ENCODE measurements at places on chromosomes 4 and X.

- peak; percentile 50 for DNase-seq
Observed at GRCh38 chrX:41275661-41276609, 58.0 kb upstream of the DDX3X start.

DNA sequence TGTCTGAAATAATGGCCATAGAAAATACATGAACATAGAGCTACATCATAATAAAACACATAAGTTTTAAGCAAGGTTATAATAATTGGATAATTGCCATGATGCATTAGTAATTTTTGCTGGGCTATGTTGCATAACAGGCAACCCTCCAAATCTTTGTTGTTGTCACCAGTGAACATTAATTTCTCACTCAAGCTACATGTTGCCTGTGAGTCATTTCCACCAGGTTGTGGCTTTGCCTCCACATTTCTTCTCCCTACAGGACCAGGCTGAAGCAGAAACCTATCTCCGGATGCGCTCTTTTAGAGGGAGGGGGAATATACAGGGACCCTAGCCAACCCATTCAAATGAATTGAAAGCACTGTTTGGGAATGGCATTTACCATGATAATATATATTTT, 347.7 kb downstream of the GABRG1 start:
- DNase-seq: no peak

GRCh38 chrX:105822138-105823091, at the start of gene NRK:
Gene NRK (plus strand): TSS chrX:105822539. CDS start chrX:105822846, 307 bp downstream.
- no peak for DNase-seq

DNA sequence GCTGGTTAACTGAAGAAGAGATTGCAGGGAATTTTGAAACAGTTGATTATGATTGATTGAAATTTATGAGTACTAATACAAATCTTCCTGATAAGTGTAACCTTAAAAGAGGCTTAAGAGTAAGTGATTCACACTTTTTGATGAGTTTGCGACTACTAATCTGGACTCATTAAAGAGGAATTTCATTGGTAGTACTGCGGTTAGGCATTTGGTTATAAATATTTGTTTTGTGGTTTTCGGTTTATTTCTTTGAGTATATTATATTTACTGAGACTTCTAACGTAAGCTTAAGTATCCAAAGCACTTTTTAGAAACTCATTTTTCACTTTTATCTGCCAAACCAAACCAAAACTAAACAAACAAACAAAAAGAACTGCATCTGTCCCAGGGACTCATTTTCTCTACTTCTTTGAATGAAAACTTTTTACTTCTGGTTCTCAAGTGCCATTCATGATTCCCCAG, 20.7 kb downstream of the SLIT2 start:
- no peak for DNase-seq

GRCh38 chr4:26772096-26772873, 88.4 kb upstream of the STIM2 start:
- DNase-seq: no peak

DNA sequence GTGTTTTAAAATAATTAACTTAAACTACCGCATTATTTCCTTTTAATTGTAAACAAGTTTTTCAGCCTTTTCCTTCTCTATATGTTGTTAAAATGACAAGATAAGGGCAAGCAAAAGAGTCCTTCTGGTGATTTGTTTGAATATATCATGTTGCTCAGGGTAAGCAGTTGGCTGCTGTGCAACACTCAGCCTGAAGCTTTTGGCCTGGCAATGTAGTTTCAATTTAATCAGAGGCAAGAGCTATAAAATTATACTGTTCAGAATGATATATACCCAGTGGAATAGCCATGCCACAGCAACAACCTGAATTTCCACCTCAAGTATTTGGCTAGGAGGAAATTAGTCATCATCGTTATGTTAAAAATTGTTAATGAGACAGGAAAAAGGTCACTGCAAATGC, 53.4 kb downstream of the GRXCR1 start:
- no peak for DNase-seq

GRCh38 chr4:90245837-90246236, 118.6 kb downstream of the CCSER1 start:
- DNase-seq: no peak

DNA sequence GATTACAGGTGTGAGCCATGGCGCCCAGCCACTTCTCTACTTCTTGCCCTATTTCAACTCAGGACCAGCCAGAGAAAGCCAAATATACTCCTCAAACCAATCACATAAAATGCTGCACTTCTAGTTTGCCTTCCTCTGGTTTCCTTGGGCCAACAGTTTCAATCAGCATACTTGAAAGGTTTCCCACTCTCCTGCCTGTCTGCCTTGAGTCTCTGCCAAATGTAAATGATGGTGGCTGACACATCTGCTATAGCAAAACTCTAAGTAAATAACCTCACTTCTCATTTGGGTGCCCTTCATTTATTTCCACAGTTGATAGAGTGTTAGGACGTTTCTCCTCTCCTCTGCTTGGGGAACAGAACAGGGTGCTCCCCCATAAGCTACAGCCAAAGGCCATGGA, 36.4 kb upstream of the PPA2 start:
- no peak for DNase-seq

- peak; percentile 48 for DNase-seq
Observed at GRCh38 chr4:82268050-82268825, 105.6 kb downstream of the HNRNPD start.

GRCh38 chr4:830601-831482, 4.9 kb upstream of the CPLX1 start:
- DNase-seq: no peak

- DNase-seq: no peak
Observed at GRCh38 chr4:70179811-70180210, 15.7 kb upstream of the ODAM start.

DNA sequence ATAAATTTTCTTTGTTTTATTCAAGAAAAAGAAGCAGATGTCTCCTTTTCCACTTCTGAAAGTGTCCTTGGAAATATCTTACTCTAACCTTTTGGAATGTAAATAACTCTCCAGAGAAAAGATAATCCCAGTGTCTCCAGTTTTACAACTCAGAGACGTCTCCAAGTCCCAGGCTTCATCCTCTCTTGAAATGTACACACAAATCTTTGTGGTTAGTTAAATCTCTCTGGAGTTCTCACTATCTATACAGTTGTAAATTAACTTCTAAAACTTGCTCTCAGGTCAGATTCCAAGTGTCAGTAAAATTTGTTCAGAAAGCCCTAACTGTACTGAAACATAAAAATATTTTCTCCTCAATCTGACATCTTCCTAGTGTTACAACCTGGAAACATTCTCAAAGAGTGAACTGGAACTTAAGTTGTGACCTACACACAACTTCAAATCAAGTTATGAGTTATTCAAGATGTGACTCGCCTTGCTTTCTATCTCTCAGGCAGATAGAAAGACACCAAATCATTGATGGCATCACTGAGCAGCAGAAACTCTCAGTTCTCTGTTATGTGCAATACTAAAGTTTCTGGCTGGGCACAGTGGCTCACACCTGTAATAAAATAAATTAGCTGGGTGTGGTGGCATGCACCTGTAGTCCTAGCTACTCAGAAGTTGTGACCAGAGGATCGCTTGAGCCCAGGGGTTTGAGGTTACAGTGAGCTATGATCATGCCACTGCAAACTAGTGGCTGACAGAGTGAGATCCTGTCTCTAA, 284.2 kb downstream of the RCHY1 start:
- peak; percentile 60 for DNase-seq

DNA sequence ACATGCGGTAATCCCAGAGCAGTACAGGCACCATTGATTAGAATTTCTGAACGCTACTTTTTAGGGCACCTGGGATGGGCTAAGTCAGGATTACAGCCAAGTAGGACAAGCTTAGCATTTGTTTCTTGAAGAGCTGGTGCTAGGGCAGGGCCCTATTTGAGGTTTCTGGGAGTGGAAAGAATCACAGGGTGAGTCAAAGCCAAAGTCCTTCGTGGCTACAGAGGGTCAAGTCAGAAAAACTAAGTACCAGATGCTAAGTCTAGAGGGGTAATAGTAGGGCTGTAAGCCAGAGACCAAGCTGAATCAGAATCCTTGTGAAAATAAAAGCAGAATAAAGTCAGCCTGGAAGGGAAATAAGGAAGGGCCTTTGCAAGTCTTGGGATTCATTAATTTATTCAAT, 448.6 kb downstream of the ZIC3 start:
- no peak for DNase-seq

DNA sequence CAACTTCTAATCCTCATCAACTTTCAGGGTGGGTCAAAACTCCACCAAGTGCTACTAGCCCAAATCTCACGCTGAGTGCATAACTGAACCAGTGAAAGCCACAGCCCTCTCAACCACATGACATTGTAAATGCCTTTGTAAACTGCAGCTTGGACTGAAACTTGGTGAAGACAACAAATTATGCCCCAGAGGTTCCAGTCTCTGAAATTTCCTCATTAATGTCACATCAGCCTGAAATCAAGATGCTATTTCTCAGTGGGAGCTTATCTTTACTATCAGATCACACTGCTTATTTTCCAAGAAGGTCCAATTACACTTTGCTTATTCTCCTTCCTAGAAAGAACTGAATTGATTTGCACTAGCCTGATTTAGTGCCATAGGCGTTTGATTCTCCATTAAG, 46.6 kb downstream of the SOWAHB start:
- no peak for DNase-seq

DNA sequence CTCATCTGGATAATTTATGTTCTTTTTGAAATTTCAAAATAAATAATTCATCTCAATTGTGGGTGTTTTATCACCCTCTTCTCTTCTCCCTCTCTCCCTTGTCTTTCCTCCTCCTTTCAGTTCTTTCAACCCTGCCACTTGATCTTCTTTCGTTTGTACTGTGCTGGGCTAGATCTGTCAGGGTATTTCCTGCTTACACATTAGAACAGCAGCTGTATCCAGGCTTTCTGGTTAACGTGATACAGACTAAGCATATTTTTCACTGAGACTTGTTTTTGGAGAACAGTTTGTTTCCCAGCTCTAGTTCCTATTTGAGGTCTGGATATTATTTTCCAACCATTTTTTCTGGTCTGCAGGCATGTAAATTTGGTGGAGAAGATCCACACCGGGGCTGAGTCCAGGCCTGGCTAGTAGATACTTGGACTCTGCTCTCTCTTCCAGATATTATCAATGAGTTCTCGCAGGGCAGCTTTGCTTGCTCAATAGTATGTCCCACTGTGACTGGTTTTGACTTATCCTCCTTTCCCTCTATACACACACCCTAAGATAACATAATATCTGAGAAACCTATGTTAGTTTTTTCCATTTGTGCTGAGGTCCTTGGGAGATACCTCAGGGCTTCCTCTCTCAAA, 1310.7 kb upstream of the TENM3 start:
- DNase-seq: no peak

GRCh38 chr4:8674311-8674885, 81.8 kb downstream of the CPZ start:
- DNase-seq: no peak

DNA sequence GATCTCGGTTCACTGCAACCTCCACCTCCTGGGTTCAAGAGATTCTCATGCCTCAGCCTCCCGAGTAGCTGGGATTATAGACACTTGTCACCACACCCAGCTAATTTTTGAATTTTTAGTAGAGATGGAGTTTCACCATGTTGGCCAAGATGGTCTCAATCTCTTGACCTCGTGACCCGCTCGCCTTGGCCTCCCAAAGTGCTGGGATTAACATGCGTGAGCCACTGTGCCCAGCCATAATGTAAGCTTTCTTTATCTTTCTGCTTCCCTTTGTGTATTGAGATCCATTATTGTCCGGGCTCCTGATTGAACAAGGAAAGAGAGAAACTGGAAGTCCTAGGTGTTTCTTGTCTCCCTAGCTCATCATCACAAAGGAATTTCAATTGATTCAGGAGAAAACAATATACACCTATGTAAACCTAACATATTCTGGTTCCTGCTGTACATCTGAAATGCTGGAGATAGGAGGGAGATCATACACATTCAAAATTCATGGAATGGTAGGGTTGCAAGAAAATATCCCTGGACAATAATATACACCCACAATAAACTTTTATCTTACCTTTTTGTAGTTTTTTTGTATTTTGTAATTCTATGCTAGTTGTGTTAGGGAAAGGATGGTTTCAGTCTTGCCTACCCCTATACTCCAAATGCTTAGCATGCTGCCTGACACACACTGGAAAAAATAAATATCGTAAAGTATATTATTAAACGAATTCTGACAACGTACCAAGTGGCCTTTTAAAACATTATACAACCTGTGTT, 194.4 kb upstream of the HS3ST1 start:
- DNase-seq: no peak

DNA sequence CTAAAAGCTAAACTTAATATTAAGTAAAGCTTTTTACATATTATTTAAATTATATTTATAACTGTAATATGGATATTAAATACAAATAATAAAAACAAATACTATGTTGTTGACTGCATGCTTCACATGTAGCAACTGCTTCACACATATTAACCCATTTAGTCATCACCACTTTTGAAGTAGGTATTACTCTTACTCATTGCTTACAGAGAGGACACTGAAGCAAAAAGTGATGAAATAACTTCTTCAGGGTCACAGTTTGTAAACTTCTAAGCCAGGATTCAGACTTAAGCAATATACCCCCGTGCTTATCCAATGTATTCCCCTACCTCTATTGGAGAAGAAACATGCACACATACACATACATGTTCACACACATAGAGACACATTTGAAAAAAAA, 166.6 kb downstream of the DKK2 start:
- no peak for DNase-seq

GRCh38 chr4:173367946-173368345, 2.8 kb upstream of the SAP30 start:
- DNase-seq: no peak

DNA sequence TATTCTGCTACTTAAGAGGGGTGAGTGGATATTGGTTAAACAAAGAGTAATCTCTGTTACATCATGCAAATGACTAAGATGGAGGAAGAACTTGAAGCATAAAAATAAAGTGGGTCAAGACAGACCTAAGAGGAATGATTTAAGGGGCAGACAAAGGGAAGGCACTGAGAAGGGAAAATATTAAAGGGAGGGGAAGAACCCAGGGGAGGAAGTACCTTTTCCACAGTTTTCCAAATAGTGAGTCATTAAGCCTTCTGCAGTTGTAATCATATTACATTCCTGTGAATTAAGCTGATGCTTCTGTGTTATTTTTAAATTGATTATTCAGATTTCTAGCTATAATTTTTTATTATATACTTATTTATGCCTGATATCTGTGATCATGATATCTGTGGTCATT, 253.3 kb downstream of the CENPC start:
- no peak for DNase-seq

DNA sequence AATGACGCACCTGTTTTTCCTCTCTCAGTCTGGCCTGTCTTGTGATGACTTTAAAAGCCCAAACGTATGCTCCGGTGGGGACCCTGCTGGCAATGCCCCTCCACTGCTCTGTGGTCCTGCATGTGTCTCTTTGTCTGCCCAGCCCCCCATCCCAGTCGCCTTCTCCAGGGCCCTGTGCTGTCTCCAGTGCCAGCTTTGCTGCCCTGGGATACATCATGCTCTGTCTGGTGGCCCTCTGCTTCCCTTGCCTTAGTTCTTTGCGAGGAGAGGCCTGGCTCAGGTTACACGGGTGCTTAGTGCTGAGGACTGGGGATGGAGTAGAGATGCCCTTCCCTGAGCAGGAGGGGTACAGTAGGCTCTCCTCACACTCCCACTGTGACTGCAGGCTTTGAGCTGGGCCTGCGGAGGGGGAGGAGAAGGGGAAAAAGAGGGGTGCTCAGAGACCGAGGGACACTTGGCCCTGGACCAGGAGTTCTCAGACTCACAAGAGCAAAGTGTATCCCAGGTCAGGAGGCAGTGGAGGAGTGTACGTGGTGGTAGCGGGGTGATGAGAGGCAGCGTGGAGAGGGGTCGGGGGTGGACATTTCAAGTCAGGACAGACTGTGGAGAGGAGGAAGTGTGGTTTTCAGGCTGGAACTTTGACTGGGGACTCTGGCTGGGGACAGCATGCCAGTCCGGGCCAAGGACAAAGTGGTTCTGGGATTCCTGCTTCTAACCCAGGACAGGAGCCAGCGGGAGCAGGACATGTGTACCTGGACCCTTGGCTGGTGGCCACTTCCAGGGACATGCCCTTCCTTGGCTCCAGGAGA, 2.8 kb downstream of the APLN start:
- DNase-seq: no peak

All from GM12865 (cell line).